ENCODE measurements at places on chromosomes 11 and 22. TPM values are rescaled to one million over a fixed set of nuclear protein-coding genes. Genes with fewer than 3 reads are reported as not detected.

Gene BRSK2
- 0.59 TPM for total RNA-seq

Gene KCNE3
- 3.9 TPM for total RNA-seq

Gene CTSW
- total RNA-seq: 0.59 TPM

Gene OR51B4
- total RNA-seq: not detected

Gene KCNJ1
- total RNA-seq: 0.10 TPM

Gene LSP1
- total RNA-seq: 18.5 TPM

DNA sequence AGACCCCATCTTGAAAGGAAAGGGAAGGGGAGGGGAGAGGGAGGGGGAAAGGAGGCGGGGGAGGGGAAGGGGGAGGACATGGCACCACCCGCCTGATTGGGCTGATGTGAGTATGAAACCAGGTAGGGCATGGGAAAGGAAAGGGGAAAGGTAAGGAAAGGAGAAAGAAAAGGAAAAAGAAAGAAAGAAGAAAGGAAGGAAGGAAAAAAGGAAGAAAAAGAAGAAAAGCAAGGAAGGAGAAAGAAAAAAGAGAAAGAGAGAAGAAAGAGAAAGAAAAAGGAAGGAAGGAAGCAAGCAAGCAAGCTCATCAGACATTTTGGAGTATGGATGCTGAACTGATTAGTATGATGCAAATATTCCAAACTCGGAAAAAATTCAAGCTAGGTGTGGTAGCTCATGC lies 36.0 kb upstream of the TFIP11 start:
- no peak for DNase-seq

DNA sequence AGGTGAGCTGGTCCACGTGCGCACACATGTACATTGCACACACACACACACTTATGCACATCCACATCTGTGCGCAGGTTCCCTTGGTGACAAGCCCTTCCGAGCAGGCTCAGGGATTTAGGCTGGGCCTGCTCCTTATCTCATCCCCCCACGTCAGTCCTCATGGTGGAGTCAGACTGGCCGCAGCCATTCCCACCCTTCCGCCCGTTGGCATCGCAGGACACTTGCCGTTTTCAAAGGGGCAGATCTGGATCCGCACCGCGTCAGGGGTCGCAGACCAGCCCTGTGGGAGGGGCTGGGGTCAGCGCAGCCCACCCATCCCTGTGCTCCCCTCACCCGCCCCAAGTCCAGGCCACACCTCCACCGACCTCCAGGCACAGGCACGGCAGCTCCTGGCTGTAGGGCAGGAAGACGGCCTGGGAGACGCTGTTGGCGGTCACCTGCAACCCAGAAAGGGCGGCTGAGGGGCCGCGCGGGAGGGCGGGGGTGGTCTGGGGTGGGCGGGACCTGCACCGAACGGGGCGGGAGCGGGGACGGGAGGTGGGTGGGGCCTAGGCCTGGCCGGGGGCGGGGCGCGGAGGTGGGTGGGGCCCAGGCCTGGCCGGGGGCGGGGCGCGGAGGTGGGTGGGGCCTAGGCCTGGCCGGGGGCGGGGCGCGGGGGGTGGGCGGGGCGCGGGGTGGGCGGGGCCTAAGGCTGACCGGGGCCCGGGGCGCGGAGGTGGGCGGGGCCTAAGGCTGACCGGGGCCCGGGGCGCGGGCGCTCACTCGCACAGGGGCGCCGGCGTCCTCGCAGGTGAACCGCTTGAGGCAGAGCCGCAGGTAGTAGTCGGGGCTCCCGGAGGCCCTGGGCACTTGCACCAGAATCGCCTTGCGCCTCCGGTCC lies 13.3 kb downstream of the IL17REL start:
- DNase-seq: no peak

GRCh38 chr22:48923996-48924395 lies 903.7 kb downstream of the BRD1 start:
- no peak for DNase-seq

GRCh38 chr11:120079750-120080610 lies 57.9 kb downstream of the TRIM29 start:
- no peak for DNase-seq

DNA sequence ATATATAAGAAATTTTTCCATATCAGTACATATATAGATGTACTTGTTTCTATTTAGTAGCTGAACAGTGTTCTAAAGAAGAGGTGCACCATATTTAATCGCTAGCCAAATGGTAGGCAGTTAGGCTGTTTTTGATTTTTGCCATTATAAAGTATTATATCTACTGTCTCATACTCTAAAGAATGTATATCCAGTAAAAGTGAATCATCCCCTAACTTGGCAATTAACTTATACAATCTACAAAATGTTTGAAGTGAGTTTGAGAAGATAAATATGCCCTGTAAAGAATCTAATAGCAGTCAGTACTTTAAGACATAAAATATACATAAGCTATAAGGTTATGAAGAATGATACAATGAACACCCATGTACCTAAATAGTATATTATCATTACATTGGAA lies 291.5 kb downstream of the SWAP70 start:
- DNase-seq: no peak

GRCh38 chr11:64804346-64805210 lies 1.6 kb upstream of the MAP4K2 start:
- DNase-seq: no peak

GRCh38 chr22:20494978-20495860 lies at the start of gene KLHL22:
TSS of gene KLHL22 (minus strand) at chr22:20495795. CDS start at chr22:20489211, 6,584 bp downstream.
- no peak for DNase-seq

DNA sequence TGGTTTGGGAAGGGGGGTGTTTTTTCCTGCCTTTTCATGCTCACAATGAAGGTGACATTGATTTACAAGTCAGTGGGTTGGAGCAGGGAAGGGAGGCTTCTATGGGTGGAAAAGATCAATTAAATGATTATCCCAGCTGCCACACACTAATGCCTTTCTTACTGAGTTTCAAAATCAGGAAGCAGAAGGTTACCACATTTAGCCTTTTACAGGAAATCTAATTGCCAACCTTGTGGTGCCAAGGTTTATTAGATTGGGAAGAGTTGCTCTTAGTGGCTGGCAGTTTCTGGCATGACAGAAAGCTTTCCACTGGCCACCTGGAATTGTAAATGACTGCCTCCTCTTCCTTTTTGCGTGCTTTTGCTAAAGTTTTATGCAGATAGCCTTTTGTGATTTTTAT lies 98.7 kb downstream of the NAV2 start:
- no peak for DNase-seq

DNA sequence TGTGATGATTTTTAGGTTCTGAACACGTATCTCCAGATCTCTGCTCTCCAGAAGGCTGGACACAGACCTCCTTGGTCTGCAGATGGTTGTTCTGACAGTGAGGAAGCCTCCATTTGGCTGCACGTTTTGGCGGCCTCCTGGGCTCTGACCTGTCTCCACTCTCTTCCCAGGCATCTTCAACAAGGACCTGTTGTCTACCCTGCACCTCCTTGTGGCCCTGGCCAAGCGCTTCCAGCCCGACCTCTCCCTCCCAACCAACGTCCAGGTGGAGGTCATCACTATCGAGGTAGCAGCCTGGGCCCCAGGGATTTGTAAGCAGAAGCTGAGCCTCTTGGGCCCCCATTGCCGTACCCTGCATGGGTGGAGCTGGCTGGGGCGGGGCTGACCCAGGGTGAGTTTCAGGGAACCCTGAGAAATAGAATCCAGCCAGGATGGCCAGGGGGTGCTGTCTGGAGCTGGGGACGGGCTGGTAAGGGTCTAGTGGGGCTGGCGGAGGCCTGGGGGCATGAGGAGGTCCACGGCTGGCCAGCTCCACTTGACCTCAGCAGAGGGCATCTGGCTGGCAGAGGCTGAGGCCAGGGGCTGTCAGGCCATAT lies 9.8 kb downstream of the PARVG start:
- DNase-seq: no peak

- no peak for DNase-seq
These were observed 55.7 kb downstream of the RTL6 start for GRCh38 chr22:44442186-44442815.

DNA sequence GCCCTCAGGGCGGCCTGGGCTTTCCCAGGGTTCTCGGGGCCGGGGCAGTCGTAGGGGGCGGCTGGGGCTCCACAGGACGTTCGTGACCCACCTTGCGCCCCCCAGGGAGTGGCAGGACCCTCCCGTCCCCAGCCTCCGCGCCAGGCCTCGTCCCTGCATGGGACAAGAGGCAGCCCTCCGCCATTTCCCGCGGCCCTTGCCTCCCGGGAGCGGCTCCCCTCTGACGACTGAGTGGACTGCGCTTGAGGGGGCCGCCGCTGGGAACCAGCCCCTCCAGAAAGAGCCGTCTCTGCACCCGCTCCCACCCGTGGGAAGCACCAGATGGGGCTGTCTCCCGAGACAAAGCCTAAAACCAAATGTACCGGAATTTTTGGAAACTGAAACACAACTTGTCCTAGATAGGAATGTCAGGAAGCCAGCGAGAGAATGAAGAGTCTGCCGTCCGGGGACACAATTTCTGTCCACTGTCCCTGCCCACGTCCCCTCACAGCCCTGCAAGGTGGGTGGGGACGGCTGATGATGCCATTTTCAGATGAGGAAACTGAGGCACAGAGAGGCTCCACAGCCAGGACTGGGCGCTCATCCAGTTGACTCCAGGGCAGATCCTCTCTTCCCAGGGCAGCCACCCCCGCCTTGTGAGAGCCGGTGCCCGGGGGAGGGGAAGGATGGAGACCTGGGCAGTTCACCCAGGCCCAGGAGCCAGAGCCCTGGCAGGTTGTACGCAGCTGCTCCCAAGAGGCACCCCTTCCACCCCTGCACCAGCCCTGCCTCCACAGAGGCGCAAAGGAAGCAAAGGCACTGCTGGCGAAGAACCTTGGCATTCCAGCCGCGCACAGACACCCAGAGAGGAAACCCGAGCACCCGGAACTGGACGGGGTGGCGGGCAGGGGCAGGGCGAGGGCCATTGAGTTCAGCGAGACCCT lies 18.1 kb upstream of the PICK1 start:
- DNase-seq: no peak

GRCh38 chr11:19429108-19429760 lies 188.5 kb upstream of the E2F8 start:
- no peak for DNase-seq

DNA sequence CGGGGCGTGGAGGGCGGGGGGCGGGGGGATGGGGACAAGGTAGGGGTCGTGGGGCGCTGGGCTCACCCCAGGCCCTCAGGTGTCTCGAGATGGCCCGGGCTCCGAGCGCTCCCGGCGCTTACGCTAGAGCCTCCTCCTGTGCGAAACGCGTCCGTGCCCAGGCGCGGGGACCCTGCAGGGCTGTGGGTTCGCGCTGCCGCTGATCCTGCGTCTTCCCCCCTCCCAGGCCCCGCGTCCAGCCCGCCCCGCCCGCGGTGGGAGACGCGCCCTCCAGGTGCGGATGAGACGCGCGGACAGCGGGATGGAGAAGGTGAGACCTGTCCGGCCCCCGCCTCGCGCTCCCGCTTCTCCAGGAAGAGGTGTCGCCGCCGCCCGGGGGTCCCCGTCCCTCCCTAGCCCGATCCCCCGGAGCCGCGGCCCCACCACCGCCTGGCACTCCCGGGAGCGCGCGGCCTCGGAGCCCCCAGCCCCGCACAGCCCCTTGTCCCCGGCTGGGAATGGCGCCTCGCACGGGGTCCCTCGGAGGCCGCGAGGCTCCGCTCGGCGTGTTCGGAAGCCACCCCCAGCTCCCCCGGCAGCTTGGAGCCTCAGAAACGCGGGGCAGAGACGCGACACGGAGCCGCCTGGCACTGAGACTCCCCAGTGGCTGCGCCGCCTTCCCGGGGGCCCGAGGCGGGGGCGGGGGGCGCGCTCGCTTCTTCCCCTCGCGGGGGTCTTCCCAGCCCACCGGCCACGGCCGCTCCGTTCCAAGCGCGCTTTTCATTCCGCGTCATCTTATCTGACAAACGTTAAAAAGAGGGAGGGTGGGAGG lies 27.6 kb upstream of the TOLLIP start:
- no peak for DNase-seq

GRCh38 chr11:113546757-113547507 lies 71.7 kb upstream of the DRD2 start:
- no peak for DNase-seq

- DNase-seq: no peak
These were observed 72.0 kb upstream of the IGLL5 start for GRCh38 chr22:22815397-22816170.

GRCh38 chr11:77637345-77638165 lies at the start of gene CLNS1A:
TSS of gene CLNS1A (minus strand) at chr11:77637794. CDS start at chr11:77637714, 80 bp downstream.
- DNase-seq: peak; percentile 81

DNA sequence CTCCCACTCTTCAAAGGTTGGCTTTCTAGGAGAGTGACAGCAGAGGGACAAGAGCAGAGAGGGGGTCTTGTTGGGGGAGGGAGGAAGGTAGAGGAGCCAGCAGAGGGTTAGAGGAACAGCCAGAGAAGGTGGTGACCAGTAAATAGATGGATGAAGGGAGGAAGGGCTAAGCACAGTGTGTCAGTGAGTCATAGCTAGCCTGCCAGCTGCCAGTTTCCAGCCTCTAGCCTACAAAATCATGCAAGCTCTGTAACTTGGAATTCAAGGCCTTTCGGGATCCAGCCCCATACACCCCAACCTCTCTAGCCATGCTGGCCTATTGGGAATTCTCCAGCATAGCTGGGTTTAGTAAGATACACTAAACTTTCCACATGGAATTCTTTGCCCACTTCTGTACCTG lies 147.4 kb upstream of the TEAD1 start:
- no peak for DNase-seq

- DNase-seq: no peak
These were observed 161.8 kb downstream of the SOX6 start for GRCh38 chr11:16194566-16194965.

DNA sequence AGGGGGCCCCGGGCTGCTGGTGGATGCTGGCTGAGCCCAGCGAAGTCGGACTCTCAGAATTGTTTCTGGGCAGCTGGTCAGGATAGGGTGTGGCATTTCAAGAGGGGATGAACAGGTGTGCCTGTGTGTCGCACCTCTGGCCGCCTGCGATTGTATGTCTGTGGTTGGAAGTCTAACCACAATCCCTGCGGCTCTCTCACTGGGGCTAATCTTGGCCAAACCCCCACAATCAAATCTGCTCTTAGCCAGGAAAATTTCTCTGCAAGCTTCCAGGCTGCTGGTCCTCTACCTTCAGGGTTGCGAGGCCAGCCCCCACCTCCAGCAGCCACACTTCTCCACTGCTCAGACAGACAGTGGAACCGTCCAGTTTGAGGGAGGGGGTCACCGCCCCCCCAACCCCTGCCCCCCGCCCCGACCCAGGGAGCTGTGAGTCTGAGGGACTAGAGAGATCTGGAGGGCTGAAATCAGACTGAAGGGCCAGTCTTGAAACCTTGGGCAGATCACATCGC lies 953 bp downstream of the ATG16L2 start:
- DNase-seq: no peak

All from skin of body (tissue), 3 donors.